ENCODE measurements at places on chromosomes 7 and 10.

GRCh38 chr10:110651044-110651958 is 7.2 kb downstream of the RBM20 start:
- no peak for DNase-seq

GRCh38 chr7:127189886-127190285 is 62.9 kb downstream of the GRM8 start:
- peak; percentile 46 for DNase-seq

- DNase-seq = peak; percentile 49
Measured at GRCh38 chr10:103877861-103878260, 22.5 kb upstream of the SH3PXD2A start.

GRCh38 chr10:101772895-101773761 is 2.8 kb downstream of the FGF8 start:
- no peak for DNase-seq

DNA sequence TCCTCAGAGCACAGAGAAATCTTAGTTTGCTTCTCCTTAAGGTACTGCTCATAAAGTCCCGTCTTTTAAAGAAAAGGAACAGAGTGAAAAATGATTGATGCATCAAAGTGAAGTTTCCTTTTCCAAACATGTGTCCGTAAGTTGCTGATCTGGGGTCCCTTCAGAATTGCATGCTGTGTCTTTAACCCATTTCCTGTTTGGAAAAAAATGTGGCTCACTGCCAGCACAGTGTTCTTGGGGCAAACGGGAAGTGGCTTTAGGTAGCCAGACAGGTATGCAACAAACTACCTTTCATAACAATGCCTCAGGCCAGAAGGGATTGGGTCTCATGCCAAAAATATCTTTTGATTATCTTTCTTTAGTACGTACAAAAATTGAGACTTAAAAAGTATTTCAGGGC is 50.9 kb downstream of the TFAM start:
- DNase-seq = no peak

DNA sequence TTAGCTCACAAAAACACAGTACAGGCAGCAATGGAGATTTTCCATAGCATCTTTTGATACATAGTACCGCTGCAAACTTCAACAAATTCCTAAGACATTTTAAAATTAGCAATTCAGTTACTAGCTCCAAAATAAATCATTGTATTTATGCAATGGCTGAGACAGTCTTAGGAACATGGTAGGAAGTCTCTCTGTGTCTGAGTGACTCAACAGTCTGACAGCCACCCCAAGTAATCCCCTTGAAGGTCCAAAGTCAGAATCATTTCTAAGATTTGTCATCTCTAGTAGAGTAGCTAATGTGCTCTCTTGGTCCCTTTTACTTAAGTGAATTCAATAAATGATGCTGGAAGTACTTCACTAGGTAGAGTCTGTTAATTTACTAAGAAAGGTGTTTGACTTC is 93.8 kb upstream of the NOBOX start:
- no peak for DNase-seq

DNA sequence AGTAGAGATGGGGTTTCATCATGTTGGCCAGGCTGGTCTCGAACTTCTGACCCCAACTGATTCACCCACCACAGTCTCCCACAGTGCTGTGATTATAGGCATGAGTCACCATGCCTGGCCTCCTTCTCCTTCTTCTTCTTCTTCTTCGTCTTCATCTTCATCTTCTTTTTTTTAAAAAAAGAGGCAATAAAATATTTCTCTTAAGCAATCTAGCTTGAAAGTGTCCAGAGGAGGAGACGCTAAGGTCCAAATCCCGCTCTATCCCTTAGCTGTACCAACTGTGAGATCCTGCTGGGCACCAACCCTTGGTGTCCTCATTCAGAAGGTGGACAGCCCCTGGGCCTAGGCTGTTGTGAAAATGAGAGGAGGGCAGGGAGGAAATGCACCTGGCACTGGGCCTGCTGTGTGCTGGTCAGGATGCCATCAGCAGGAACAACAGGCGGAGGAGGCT is 13.9 kb upstream of the PSAP start:
- DNase-seq = no peak

DNA sequence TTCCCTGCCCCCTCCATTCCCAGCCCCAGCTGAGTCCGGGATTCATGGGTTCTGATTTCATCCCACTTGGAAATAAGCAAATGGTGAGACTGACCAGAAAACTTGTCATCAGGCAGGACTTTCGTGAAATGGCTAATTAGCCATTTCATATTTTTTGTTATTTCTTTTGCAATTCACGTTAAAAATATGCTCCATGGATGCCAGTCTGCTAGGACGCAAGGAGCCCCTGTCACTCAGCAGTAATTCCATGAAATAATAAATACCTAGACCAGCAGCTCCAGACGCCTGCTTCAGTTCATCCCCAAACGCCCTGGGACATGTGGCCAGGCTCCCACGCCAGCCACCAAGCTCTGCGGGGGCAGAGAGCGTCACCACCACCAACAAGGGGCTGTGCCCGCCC is 111.0 kb downstream of the TRIL start:
- no peak for DNase-seq

DNA sequence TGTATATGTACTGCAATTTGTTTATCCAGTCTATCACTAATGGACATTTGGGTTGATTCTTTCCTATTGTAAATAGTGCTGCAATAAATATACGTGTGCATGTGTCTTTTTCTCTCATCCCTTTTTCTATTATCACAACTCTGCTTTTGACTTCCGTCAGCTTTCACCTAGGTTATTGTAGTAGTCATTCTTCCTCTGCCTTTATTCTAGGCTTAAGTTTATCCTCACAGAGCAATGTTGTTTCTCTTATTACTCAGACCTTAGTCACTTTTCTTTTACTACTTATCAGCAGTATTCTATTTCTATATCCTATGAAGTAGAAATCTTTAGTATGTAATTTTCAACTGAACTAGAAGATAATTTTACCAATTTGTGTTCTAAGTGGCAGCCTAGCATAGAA is 175.3 kb upstream of the SEMA3E start:
- DNase-seq = no peak

GRCh38 chr7:95545007-95545615 is 51.2 kb downstream of the PDK4 start:
- peak; percentile 82 for DNase-seq

DNA sequence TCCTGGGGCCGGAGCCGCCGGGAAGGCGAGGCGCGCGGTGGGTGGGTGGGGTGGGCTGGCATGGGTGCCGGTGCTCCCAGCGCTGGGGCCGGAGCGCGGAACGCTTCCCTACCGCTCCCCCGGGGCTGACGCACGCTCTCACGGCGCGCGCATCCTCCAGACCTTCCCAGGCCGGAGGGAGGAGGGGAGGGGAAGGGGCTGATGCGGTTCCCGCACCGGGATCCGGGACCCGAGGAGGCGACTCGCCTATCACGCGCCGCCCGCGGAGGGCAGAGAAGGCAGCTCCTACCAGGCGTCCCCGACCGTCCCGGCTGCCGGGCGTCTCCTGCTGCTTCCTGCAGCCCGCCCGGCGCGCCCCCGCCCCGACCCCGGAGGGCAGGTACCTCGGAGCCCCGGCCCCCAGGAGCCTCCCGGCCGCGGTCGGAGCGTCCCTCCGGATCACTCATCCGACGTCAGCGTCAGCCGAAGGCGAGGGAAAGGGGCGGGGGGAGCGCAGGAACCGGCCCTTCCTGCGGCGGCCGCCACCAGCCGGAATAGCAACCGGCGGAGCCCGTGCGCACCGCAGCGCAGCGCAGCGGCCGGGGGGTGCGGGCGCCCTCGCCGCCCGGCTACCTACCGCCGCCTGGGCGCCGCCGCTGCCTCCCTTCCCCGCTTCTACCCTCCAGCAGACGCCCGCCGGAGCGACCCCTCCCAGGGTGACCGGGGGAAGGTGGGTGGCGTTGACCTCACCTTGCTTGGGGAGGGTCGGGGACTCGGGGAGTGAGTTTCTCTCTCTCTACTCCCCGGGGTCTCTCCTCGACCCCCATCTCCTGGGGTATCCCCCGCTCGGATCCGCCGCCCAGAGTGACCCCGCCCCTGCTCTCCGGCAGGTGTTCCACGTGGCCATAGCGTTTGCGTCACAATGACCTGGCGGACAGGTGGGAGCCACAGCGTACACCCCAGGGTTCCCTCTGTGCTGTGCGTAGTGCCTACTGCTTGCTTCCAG is at the start of gene ICA1:
Gene ICA1, minus strand, starts transcription at position 457 of the 985 bp plus-strand sequence. CDS start 26,241 bp downstream, outside the sequence.
- peak; percentile 52 for DNase-seq

DNA sequence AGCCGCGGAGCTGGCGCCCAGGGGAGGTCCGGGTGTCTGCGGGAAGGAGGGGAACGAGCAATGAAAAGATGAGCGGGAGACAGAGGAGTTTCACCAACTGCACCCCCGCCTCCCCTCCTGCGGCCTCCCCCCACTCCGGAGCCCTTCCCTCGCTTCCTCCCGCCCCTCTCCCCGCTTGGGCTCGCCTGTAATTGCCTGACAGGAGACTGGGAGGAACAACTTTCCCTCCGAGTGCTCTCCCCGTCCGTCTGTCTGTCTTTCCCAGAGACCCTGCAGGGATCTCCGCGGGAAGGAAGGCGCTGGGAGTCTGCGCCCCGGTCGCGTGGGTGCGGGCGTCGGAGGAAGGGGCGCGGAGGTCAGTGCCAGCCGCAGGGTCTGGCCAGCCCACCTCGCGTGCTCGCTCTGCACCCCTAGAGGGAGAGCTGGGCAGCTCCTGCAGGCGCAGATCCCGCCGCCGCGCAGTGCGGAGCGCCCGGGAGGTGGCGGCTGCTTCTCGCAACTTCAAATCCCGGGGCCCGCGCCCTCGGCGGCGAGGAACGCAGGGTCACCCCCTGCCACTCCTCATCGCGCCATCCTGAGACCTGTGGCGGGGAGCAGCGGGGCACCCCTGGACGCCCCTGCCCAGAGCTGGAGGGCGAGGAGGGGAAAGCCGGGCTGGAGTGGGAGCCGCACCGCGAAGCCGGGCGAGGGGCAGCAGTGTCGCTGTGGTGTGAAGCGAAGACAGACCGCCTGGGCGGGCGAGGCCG is 511 bp upstream of the NRP1 start:
- peak; percentile 74 for DNase-seq

DNA sequence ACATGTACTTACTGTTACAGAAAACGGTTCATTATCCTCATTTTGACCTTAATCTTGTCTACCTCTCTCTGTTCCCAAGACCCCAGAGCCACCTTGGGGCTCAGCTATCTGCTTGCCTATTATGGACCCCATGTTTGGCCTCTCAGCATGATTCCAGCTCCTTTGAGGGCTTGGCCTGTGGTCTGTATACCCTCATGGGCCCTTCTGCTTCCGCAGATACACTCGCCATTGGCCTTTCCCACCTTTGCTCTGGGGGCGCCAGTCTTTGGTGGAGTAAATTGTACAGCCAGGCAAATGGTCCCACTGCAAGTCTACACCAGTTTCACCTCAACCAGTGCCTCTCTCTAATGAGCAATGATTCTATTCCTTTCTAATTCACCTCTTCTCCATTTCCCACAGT is 109.2 kb upstream of the ZNF746 start:
- no peak for DNase-seq

- no peak for DNase-seq
Measured at GRCh38 chr7:96061844-96062243, 260.1 kb downstream of the SLC25A13 start.

DNA sequence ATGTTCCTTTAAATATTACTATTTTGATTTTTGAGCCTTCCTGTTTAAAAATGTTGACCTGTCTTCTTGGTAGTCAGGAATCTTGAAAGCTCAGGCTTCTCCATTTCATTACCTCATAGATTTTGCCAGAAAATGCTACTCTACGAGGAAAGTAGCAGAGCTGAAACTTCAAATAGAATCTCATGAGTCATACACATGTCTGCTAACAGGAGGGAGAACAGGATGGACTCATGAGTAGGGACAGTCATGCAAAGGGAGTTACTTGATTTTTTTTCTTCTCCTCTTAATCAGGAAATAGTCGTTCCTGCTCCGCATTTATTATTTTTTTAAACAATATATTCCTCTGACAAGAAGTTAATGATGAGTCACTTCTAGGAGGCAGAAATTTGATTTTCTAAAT is 37.0 kb upstream of the MINDY3 start:
- DNase-seq = no peak

- DNase-seq = no peak
Measured at GRCh38 chr10:88702848-88703597, 3.0 kb upstream of the LIPK start.

GRCh38 chr10:86363184-86363832 is 3.3 kb downstream of the GRID1 start:
- DNase-seq = no peak

All from Ammon's horn (tissue), 1 donor.